ENCODE measurements at places on chromosomes 6 and 20.

GRCh38 chr6:139519571-139520031, 145.2 kb upstream of the CITED2 start:
- no peak for DNase-seq
- peaks cover 8% of the 10 kb centered on the region for H3K4me1 ChIP-seq
- no peaks in the 10 kb centered on the region for H3K36me3 ChIP-seq
- no peak overlapping the region for H3K27ac ChIP-seq
- no peaks in the 10 kb centered on the region for H3K27me3 ChIP-seq
- H3K4me3 ChIP-seq: no peak overlapping the region

- no peaks in the 10 kb centered on the region for H3K27me3 ChIP-seq
- DNase-seq: no peak
- H3K4me3 ChIP-seq: no peak overlapping the region
- H3K27ac ChIP-seq: peak overlapping the region; percentile 38
- no peaks in the 10 kb centered on the region for H3K36me3 ChIP-seq
Measured at GRCh38 chr6:37558168-37558567, 58.5 kb upstream of the CCDC167 start.

GRCh38 chr6:134756374-134757025, 193.4 kb downstream of the ALDH8A1 start:
- H3K27me3 ChIP-seq: no peaks in the 10 kb centered on the region
- no peaks in the 10 kb centered on the region for H3K36me3 ChIP-seq

GRCh38 chr20:57632286-57632685, 12.1 kb upstream of the ZBP1 start:
- no peak for DNase-seq
- no peak overlapping the region for H3K4me3 ChIP-seq
- H3K27me3 ChIP-seq: no peaks in the 10 kb centered on the region
- H3K36me3 ChIP-seq: no peaks in the 10 kb centered on the region
- H3K4me1 ChIP-seq: peaks cover 8% of the 10 kb centered on the region

DNA sequence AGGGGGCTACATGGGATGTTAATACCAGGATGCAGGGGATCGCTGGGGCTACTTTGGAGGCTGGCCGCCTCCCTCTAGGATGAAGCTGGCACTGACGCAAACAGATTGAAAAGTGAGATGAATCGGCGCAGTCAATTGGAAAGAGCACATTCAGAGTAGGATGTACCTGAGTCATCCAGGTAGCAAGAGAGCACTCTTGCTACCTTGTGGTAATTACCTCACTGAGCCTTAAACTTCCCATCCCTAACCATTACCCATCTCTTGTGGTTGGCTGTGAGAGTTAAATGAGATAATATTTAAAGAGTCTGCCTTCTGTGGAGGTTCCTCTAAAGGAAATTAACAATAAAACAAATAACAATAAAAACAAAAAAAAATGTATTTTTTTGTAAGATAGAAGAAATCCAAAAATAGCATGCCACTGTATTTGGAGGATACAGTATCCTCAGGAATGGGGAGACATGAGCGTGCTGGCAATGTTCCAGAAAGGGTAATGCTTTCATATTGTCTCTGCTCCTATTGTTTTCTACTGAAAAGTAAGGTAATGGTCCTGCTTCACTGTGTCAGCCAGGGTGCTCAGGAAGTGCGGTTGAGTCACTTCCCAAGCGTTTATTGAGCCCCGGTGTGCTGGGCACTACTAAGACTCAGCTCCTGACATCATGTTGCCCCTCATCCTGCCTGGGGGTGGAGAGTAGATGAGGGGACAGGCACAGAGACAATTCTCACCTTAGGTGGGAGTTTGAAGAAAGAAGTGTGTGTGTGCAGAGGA, 301.1 kb downstream of the EYA4 start:
- no peak for DNase-seq
- H3K27ac ChIP-seq: no peak overlapping the region
- H3K4me1 ChIP-seq: no peaks in the 10 kb centered on the region
- H3K36me3 ChIP-seq: no peaks in the 10 kb centered on the region
- H3K4me3 ChIP-seq: no peak overlapping the region
- no peaks in the 10 kb centered on the region for H3K27me3 ChIP-seq
